Femur (tissue), 1 donor: ENCODE measurements at places on chromosomes 7 and 10.

DNA sequence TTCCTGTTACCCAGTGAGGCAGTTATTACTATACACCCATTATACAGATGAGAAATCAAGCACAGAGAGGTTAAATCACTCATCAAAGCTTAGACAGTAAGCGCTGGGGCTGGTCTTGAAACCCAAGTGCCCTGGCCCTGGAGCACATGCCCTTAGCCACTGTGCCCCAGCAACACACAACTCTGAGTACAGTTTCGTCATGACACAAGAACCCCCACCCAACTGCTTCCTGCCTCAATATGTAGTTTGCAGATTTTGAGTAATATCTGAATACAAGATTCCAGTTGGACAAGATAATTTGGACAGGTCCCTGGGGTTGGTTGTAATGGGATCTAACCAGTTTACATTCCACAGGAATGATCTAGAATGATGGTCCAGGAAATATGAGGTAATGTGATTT lies 62.8 kb downstream of the SH3PXD2A start:
- no peak for DNase-seq

GRCh38 chr7:134899729-134900128 lies 86.6 kb upstream of the AGBL3 start:
- DNase-seq = no peak

DNA sequence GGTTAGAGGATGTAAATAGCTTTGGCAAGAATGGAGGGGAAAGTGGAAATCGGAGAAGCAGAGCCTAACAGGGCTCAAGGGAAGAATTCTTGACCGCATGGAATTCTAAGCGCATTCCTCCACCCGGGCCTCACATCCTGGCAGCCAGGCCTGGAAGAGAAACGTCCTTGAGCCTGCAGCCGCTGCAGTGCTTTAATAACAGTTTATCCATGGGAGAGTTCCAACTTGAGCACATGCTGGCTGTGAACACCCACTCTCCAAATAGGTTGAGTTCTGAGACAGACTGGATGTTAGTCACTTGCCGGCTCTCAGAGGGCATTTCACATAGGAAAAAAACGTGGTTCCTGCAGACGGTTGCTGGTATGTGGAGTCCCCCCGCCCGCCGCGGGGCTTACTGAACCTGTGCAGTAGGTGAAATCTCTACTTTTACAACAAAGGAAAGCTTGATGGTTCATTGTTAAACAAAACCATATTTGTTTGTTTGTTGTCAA lies 61.4 kb upstream of the STEAP1B start:
- DNase-seq = peak; percentile 95

- DNase-seq = no peak
Observed at GRCh38 chr7:29483219-29484104, 80.2 kb upstream of the PRR15 start.

DNA sequence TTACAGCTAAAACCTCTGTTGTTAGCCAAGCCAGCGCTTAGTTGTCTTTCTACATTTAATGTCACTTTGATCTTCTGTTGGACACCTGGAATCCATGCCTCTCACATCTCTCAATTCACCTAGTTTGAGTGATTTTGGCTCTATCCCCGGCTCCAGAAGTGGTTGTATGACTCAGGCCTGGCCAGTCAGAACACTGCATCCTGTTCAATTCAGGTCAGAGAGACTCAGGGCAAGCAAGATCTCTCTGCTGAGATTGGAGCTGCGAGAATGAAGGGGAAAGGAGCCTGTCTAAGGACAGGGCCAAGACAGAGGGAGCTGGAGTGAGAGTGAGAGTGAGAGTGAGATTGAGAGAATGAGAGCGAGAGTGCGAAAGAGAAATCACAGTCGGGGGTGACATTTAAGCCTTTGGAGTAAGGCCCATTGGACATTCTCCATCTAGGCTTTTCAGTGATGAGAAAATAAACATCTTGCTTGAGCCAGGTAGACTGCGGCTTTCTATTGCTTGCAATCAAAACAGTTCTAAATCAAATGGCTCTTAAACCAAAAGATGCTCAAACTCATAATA lies 83.3 kb upstream of the DYNC1I1 start:
- DNase-seq = no peak

GRCh38 chr10:10020945-10021344 lies 996.7 kb upstream of the CELF2 start:
- DNase-seq = no peak

DNA sequence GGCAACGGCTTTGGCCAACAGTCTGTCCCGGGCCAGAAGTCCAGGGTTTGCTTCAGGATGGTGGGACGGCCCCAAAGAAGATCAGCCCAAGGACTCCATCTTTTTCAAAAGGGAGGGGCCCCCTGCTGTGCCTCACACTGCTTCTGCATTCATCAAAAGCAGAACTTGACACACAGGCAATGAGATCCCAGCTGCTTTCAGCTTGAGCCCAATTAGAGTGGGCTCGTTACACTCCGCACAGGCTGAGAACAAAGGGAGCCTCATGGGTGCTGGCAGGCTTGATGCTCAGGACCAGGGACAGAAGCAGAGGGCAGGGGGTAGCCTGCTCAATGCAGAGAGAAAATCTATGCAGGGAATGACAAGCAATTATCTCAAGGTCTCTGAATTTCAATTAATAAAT lies 45.5 kb downstream of the VOPP1 start:
- no peak for DNase-seq

DNA sequence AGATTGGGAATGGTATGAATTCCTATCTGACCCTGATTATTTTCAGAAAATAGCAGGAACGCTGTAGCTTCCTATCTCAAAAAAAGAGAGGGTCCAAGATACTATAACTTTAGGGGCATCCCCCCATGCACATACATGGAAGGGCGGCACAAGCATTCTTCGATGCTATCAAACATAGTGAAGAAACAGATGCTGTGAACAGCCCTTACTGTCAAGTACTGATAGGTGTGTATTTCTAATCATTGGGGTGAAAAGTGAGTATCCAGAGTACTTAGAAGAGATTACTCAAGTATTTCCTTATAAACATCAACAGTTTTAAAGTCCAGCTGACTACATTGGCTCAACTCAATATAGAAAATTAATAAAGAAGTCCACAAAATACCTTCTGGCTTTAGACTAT lies 17.0 kb upstream of the NUP42 start:
- no peak for DNase-seq

DNA sequence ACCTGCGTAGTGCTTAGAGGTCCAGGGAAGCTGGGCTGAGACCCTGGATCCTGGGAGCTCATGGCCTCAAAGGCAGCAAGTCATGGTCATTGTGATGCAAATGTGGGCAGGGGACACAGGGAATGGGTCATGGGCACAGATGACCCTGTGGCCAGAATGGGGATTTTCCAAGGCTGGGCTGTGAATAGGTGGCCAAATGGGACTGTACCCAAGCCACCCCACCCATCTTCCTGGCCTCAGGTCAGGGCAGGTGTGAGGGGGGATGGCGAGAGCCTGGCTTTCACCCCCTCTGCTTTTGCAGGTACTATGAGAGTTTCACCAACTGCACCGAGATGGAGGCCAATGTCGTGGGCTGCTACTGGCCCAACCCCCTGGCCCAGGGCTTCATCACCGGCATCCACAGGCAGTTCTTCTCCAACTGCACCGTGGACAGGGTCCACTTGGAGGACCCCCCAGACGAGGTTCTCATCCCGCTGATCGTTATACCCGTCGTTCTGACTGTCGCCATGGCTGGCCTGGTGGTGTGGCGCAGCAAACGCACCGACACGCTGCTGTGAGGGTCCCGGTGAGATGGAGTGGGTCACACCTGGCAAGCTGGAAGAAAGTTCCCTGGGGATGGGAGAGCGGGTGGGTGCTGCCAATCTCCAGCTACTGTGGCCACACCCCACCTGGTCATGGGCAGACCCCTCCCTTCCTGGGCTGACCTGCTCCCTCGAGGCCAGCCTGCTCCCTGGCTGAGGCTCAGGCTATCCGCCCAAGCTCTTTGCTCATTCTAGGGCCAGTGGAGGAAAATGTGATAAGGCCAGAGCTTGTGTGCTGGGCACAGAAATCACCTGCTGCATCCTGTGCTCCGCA lies 25.5 kb downstream of the RAMP3 start:
- DNase-seq = no peak

DNA sequence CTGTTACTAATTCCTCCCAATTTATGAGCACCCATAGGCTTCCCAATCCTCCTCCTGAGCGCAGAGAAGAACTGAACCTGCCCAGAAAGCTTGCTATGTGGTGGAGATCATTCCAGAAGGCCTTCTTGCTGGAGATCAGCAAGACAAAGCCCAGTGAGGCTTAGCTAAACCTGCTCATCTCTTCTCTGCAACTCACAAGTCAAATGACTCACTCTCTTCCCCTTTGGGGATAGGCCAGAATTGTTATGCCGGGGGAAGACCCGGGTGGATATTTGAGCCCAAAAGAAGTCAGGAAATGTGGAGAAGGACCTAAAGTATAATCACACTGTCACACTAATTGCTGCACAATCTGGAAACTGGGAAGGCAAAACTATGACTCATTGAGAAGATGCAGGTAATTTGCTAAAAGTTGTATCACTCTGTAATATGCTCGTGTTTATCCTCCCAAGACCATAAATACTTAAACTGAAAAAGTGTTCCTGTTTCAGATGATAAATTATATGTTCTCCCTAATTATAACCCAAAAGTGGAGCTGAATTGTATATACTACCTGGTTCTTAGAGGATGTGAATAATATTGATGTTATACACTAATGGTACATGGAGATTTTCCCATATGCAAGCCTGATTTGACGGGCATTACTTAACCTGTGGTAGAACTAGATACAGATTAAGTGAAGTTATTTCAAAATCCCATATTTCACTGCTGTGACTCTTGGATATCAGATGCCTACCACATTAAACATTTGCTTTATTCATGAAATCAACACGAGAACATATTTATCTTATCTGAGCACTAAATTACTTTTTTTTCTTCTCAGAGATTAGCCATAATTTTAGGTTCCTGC lies 6.4 kb downstream of the NEBL start:
- DNase-seq = no peak

- no peak for DNase-seq
Observed at GRCh38 chr10:22573820-22574569, 140.4 kb downstream of the PIP4K2A start.

DNA sequence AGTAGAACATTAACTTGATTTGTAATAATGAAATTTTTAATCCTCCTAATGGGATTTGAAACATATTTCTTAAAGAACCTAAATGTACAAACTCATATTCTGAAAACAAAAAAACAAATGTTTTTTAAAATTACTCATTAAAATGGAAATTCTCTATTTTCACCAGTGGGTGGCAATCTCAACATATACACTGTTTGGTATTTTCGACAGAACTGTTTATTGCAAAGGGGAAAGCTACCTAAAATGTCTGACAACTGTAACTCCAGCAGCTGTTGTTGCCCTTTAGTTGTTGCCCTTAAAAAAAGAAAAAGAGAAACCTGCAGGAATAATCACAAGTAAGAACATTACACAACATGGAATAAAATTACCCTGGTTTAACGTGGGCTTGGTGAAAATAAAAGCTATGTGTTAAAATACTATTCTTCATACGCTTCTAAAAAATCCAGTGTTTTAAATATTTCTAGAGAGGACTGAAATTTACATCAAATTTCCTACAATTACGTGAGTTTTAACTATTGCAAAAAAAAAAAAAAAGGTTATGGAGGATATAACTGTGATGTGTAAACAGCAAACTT lies 54.5 kb downstream of the COL1A2 start:
- no peak for DNase-seq

- peak; percentile 60 for DNase-seq
Observed at GRCh38 chr7:41890631-41891274, 187.9 kb upstream of the INHBA start.

DNA sequence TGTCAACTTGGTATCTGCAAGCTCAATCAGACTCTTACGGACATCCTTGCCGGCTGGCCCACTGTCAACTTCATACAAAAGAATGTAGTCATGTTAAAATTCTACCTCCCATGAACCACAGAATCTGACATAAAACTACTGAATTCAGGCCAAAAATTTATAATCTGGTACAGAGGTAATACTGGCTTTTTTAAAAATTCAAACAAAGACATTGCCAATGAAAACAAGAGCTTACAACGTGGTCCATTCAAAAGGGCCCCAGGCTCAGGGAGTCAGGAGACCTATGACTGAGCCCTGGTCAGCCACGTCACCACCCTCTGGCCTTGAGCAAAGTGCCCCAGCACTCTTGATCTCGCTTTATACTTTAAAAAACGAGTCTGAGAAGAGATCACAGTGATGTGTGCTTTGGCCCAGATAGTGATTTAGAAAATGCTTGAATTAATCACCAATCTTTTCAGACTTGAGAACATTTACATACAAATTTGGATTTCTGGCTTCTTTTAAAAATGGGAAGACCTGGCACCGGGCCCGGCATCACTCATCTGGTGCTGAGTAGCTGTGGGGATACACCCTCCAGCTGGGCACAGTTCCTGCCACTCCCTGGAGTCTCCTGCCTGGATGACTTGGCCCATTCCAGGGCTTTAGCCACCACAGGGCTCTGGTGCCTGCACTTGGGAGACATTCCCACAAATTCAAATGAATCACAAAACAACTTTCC lies 94.1 kb downstream of the PIP4K2A start:
- peak; percentile 69 for DNase-seq

DNA sequence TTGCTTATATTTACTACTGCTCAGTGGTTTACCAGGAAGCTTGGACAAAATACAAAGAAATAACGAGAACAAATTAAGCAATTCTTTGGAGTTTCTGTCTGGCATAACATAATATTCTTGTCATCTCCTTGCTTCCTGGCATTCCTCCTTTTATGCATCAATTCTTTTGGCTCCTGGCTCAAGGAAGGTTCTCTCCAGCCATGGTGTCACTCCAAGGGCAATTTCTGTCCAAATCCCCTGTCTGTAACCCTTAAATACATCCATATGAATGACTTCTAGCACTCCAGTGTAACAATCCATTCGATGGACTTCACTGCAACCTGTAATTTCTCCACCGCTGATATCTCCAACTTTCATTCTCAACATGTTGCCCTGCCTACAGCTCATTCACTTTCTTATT lies 617.7 kb upstream of the ANKRD30A start:
- DNase-seq = peak; percentile 53

DNA sequence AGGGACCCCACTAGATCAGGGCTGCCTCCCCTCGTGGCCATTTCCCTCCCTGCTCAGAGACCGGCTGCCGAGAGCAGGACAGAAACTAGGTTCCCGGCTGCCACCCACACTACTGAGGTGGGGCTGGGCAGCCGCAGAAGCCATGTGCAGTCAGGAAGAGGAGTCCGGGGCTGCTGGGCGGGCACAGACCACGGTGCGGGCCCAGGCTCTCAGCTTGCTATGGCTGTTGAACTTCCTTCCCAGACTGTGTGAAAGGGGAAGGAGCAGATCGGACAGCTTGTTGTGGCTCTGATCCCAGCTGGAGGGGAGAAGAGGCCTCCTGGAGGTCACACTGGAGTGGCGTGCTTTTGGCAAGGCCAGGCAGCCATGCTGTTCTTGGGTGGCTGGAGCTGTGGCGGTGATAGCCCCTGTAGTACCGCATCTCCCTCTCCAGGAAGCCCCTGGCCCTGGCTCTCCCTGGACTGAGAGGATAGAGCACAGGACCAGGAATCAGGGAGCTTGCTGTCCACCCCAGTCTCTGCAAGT lies 56.8 kb downstream of the HK1 start:
- DNase-seq = peak; percentile 62

- no peak for DNase-seq
Observed at GRCh38 chr7:128102490-128103291, 71.5 kb upstream of the LRRC4 start.

- no peak for DNase-seq
Observed at GRCh38 chr7:143252006-143252405, 11.2 kb upstream of the GSTK1 start.
